ENCODE measurements at places on chromosomes 2 and 18. TPM values are rescaled to one million over a fixed set of nuclear protein-coding genes. Genes with fewer than 3 reads are reported as not detected.

REG1B gene
- not detected for total RNA-seq

PPIG gene
- 60.7 TPM for total RNA-seq

NBEAL1 gene
- 8.6 TPM for total RNA-seq

MYO7B gene
- not detected for total RNA-seq
